PC-3 (cell line): ENCODE measurements at places on chromosomes 12 and 14. TPM values are rescaled to one million over a fixed set of nuclear protein-coding genes. Genes with fewer than 3 reads are reported as not detected.

The C12orf50 gene
- total RNA-seq, result not detected in 2 replicates

The LTBR gene
- total RNA-seq, result 160 and 163 TPM in 2 replicates

The RPGRIP1 gene
- total RNA-seq, result 0.33 TPM in 1 of 2 replicates, not detected in the other

The AKAP6 gene
- total RNA-seq, result 1.5 and 2.8 TPM in 2 replicates

The TMEM229B gene
- total RNA-seq, result not detected in 2 replicates

The GPR137C gene
- 0.63 and 0.91 TPM in 2 replicates for total RNA-seq

The VDR gene
- 19.6 and 19.9 TPM in 2 replicates for total RNA-seq

The ALX1 gene
- not detected in 2 replicates for total RNA-seq

The SLC35F4 gene
- total RNA-seq, result not detected in 2 replicates

The SYNDIG1L gene
- not detected in 2 replicates for total RNA-seq

The SMAGP gene
- 55.3 and 62.5 TPM in 2 replicates for total RNA-seq

The PGAM5 gene
- total RNA-seq, result 135 and 158 TPM in 2 replicates

The SYT1 gene
- 0.12 and 0.51 TPM in 2 replicates for total RNA-seq

The NGB gene
- not detected in 2 replicates for total RNA-seq

The FOXN4 gene
- not detected in 2 replicates for total RNA-seq

The CLEC4C gene
- not detected in 2 replicates for total RNA-seq

The CCDC177 gene
- total RNA-seq, result not detected in 2 replicates

The ADAM20 gene
- 0.17 and 0.26 TPM in 2 replicates for total RNA-seq

The MANSC4 gene
- 1.9 and 4.1 TPM in 2 replicates for total RNA-seq

The SIX6 gene
- total RNA-seq, result not detected in 2 replicates

The HNF1A gene
- not detected in 2 replicates for total RNA-seq

The BCL11B gene
- total RNA-seq, result 0.73 and 1.7 TPM in 2 replicates

The CD69 gene
- total RNA-seq, result 0.75 TPM in 1 of 2 replicates, not detected in the other

The TMEM117 gene
- total RNA-seq, result 7.9 and 9.0 TPM in 2 replicates

The ACOT4 gene
- total RNA-seq, result 3.9 and 5.1 TPM in 2 replicates

The WSCD2 gene
- not detected in 2 replicates for total RNA-seq

The HCAR2 gene
- 0.17 TPM in 1 of 2 replicates, not detected in the other for total RNA-seq

The DHRS4L2 gene
- 16.5 and 26.7 TPM in 2 replicates for total RNA-seq

The KITLG gene
- 8.4 and 14.9 TPM in 2 replicates for total RNA-seq
